Renal cortex interstitium (tissue), 15 donors: ENCODE measurements at places on chromosomes 7 and 10. TPM values are rescaled to one million over a fixed set of nuclear protein-coding genes. Genes with fewer than 3 reads are reported as not detected.

GRCh38 chr10:118955531-118955930, 74.0 kb upstream of the NANOS1 start:
- no peak for DNase-seq

- DNase-seq: no peak
These were observed 299.0 kb downstream of the TNS3 start for GRCh38 chr7:47282790-47283496.

DNA sequence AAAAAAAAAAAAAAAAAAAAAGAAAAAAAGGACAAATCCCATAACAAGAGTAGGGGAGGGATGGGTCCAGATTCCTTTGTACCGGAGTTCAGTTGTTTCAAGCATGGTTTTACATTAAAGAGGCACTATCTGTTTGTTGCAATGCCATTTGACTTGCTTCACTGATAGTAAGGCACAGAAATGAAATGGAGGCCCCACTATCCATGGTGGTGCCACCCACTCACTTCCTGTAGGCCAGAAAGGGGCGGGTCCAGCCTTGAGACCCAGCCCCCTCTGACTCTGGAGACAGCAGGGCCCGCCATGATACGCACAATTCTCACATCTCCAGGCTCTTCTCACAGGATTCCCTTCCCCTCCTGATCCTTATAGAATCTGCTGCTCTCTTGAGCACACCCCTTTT, 100.0 kb downstream of the CLEC2L start:
- no peak for DNase-seq

DNA sequence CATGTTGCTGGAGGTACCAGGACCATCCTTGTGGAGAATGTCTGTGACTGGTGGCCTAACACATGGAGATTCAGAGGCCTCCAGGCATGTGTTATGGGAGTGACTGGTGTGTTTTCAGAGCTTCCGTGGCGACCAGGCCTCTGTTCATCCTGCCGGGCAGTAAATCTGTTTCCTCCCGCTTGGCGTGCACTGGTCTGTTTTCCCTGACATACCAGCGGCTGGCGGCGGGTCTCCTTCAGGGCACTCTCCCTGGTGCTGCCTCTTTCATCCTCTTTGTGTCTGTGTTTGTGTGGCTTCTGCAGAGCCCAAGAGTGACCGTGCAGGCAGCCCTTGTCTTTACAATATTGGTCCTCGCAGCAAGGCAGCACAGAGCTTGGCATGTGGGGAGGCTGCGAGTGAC, 385.1 kb upstream of the MKI67 start:
- no peak for DNase-seq

- no peak for DNase-seq
These were observed 148.9 kb downstream of the ZEB1 start for GRCh38 chr10:31467791-31468535.

- no peak for DNase-seq
These were observed 5.9 kb upstream of the BMS1 start for GRCh38 chr10:42776681-42777080.

DNA sequence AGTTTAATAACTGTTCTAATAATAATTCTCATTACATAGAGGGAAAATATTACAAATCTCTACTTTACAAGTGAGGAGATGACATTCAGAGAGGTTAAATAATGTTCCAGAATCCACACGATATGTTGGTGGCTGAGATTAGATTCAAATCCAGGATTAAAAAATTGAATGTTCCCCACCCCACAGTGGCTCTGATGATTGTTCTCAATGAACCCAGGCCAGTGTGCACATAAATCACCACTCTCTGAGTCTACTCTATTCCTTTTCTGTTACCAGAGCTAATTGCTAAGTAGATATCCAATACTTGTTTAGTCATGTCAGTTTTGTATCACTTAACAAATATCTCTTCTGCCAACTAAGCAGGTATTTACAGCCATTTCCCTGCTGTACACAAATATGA, 281.0 kb downstream of the ABCA13 start:
- no peak for DNase-seq

DNA sequence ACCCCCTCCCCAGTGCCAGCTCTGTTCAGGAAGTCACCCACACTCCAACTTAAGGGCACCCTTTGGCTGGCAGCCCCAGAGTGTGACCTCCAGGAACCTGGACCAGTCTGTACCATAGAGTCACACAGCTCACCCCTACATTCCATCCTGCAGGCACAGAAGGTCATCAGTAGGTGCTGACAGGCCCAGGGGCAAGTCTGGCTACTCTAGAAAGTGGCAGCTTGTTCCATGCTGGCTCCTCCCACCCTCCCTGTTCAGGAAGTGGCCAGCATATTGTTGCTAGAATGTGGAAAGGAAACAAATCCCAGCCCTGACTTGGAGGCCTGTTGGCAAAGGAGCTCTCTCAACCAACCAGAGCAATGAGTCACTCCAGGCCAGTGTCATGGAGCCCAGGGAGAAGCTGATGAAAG, 3.2 kb upstream of the NCOA4 start:
- no peak for DNase-seq

GRCh38 chr10:57959318-57960006, 308.2 kb downstream of the IPMK start:
- DNase-seq: no peak

The NME8 gene
- polyA plus RNA-seq: 0.17 TPM

The BLNK gene
- polyA plus RNA-seq: 42.0 TPM

The SAP25 gene
- 9.9 TPM for polyA plus RNA-seq

The TMEM196 gene
- 0.10 TPM for polyA plus RNA-seq

The ITIH5 gene
- 20.9 TPM for polyA plus RNA-seq

The AMZ1 gene
- polyA plus RNA-seq: 0.27 TPM

The CPED1 gene
- 37.1 TPM for polyA plus RNA-seq
